ENCODE measurements at places on chromosomes 6 and 20.

GRCh38 chr20:53778041-53778516 is 184.4 kb upstream of the ZNF217 start:
- no peak for DNase-seq

GRCh38 chr6:49552596-49552995 is 2.1 kb downstream of the C6orf141 start:
- no peak for DNase-seq

DNA sequence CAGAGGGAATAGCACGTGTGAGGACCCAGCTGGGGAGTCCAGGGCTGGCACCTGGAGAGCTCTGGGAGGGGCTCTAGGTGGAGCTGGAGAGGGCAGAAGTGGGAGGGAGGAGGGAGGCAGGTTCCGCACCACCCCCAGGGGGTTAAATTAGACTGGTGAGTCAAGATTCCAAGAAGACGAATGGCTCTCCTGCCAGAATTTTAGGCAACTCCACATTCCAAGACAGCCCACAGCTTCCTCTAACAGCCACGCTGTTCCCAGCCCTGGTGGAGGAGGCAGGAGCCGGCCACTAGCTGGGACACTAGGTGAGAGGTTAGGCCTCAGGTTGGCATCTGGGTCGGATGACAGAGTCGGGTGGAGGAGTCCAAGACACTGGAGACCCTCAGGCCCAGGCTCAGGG is 60.2 kb downstream of the TFAP2C start:
- no peak for DNase-seq

DNA sequence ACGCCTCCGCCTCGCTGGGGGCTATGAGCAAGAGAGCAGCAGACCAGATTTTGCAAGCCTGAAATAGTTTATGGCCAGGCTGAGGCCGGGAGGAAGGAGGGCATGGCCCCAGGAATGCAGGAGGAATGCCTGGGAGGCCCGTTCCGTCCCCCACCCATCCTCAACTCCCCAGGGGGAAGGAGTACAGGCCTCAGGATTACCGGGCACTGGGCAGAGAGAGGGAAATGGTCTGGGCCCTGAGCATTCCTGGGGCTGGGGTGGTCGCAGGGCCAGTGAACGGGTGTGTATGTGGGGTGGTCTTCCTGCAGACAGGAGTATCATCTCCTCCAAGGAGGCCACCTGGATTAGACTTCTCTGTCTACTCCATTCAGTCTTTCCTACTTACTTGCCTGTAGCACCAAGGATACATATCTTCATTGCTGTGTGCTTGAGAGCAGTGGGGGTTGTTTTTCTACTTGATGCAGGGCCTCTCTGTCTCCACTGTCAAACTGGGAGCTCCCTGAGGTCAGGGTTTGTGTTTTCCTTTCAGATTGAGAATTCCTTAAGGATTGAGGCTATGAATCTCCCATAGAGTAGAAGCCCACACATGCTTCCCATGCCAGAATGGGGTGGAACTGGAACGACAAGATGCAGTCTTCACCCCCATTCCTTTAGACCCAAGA is 81.3 kb downstream of the VEGFA start:
- DNase-seq: no peak

DNA sequence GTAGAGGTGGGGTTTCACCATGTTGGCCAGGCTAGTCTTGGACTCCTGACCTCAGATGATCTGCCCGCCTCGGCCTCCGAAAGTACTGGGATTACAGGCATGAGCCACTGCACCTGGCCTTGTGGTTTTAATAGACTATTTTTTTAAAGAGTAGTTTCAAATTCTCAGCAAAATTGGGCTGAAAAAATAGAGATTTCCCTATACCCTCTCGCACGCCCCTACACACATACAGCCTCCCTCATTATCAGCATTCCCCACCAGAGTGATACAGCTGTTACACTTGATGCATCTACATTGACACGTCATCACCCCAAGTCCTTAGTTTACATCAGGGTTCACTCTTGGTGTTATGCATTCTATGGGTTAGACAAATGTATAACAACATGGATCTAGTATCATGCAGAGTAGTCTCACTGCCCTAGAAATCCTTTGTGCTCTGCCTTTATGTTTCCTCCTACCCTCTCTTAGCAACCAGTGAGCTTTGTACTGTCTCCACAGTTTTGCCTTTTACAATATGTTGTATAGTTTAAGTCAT is 103.6 kb downstream of the CDYL start:
- DNase-seq: peak; percentile 68

GRCh38 chr6:47064274-47064673 is 22.1 kb upstream of the ADGRF1 start:
- DNase-seq: no peak

- DNase-seq: no peak
Observed at GRCh38 chr6:16318538-16318937, 80.2 kb downstream of the GMPR start.

GRCh38 chr20:57794600-57795341 is 85.0 kb upstream of the PMEPA1 start:
- DNase-seq: no peak

GRCh38 chr20:62872184-62872847 is 10.7 kb upstream of the TCFL5 start:
- DNase-seq: no peak

DNA sequence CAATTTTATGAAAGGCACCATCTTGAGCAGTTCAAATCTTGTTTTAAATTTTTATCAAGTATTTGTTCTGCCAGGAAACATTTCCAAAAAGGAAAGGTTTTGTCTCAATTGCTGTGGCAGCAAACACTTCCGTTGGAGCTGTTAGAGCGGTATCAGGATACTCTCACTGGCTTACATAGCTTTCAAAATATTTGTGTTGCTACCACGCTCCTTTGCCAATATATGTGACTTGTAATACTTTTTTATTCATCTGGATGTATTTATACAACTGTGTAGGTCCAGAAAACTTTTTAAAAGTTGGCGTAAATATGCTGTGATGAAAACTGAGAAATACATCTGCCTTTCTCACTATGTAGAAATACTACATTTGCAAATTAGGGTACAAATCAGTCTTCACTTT is 37.8 kb upstream of the NHSL1 start:
- no peak for DNase-seq

GRCh38 chr6:43211955-43212354 is 17.3 kb downstream of the DNPH1 start:
- no peak for DNase-seq

GRCh38 chr6:106874481-106874880 is 100.0 kb downstream of the CD24 start:
- DNase-seq: no peak

- no peak for DNase-seq
Observed at GRCh38 chr6:144639654-144640053, 354.5 kb downstream of the UTRN start.

DNA sequence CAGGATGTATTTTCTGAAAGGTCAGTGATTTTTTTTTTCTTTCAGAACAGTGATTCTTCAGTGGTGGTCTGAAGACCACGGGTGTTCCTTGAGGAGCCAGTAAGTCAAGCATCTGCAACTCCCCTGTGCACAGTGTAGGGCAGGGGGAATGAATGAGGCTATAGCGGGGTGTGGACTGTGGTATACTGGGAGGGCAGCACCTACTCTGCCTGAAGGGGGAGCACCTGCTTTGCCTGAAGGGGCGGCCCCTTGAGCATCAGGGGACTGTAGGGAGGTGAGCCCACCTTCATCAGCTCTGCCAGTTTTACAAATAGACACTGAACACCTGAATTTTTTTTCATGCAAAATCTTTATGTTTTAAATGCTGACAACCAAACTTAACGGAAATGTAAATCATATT is 77.5 kb upstream of the RIPOR2 start:
- no peak for DNase-seq

GRCh38 chr20:41150664-41151063 is 13.3 kb downstream of the PLCG1 start:
- no peak for DNase-seq

GRCh38 chr20:47227576-47227975 is 128.9 kb downstream of the ZMYND8 start:
- no peak for DNase-seq

DNA sequence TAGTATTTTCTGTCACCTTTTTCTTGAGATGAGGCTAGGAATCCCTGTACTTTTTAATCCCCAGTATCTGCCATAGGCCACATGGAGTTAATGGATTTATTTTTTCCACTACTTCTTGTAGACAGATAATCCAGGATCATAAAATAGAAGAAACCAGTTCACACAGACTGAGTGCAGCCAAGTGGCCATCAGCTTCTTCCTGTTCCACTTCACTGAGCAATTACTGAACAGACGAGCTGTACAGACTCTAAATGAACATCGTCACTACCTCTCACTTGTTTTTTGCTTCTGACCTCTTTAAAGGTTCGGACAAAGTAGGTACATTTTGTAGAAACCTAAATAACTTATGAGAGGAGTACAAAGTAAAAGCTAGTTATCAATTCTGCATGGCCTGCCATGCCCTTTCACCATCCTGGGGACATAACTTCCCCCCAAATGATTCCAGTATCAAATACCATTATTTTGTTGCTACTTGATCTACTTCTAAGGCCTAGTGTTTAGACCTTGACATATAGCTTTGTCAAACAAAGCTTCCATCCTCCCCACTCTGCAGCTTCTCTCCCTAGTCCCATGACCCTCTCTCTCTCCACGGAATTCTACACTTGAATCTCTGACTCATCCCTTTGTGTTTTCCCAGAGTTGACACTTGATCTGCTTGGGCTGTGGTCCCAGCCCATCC is 34.4 kb upstream of the ARHGAP18 start:
- no peak for DNase-seq

- DNase-seq: no peak
Observed at GRCh38 chr6:8588176-8588575, 152.8 kb upstream of the SLC35B3 start.

DNA sequence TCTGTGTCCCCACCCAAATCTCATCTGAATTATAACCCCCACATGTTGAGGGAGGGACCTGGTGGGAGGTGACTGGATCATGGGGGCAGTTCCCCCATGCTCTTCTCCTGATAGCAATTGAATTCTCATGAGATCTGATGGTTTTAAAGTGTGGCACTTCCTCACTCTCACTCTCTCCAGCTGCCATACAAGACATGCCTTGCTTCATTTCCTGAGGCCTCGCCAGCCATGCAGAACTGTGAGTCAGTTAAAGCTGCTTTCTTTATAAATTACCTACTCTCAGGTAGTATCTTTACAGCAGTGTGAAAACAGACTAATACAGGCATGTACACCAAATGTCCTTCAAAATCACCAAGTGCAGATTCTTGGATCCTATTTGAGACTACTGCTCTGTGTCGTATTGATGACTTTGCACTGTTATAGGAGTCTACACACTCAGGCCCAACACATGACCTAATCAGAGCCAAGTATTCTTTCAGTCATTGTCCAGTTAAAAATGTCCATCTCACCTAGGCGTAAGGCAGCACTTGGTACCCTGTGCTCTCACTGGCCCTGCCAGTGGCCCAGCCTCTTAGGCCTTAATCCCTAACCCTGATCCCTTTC is 52.8 kb upstream of the UST start:
- peak; percentile 54 for DNase-seq

DNA sequence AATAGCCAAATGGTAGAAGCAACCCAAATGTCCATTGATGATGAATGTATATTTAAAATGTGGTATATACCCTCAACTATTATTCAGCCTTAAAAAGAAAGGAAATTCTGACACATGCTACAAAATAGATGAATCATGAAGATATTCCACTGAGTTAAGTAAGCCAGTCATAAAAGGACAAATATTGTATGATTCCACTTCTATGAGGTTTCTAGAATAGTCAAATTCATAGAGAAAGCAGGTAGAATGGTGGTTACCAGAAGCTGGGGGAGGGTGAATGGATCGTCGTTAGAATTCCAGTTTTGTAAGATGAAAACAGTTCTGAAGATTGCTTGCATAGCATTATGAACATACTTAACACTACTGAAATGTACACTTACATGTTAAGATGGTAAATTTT is 214.3 kb upstream of the MYLIP start:
- DNase-seq: no peak

GRCh38 chr6:45483021-45483420 is 105.3 kb upstream of the SUPT3H start:
- no peak for DNase-seq

- peak; percentile 24 for DNase-seq
Observed at GRCh38 chr6:159217595-159218275, 48.5 kb downstream of the FNDC1 start.

GRCh38 chr20:19828232-19828631 is 70.2 kb downstream of the RIN2 start:
- DNase-seq: peak; percentile 59

DNA sequence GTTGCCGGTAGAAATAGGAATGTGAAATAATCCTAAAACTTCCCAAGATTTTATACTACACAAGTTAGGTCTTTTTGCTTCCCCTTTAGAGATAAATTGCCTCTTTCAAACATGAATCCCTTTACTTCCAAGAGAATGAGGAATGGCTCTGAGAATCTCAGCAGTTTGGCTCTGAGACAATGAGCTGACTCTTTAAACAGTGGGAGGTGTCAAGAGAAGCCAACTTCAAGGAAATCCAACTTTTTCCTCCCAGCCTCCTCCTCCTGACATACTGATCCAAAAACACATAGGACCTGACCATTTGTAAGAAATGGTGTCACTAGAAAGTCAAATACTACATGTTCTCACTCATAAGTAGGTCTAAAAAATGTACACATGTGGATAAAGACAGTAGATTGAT is 154.2 kb downstream of the ALDH8A1 start:
- DNase-seq: no peak

- no peak for DNase-seq
Observed at GRCh38 chr20:36113036-36113435, 41.5 kb upstream of the EPB41L1 start.

GRCh38 chr6:30800871-30801270 is 56.5 kb upstream of the IER3 start:
- no peak for DNase-seq

GRCh38 chr20:20027284-20027683 is 10.1 kb downstream of the NAA20 start:
- no peak for DNase-seq

GRCh38 chr6:159899994-159900745 is 9.4 kb downstream of the MAS1 start:
- DNase-seq: no peak

- no peak for DNase-seq
Observed at GRCh38 chr6:158131926-158132325, 36.1 kb downstream of the SERAC1 start.

DNA sequence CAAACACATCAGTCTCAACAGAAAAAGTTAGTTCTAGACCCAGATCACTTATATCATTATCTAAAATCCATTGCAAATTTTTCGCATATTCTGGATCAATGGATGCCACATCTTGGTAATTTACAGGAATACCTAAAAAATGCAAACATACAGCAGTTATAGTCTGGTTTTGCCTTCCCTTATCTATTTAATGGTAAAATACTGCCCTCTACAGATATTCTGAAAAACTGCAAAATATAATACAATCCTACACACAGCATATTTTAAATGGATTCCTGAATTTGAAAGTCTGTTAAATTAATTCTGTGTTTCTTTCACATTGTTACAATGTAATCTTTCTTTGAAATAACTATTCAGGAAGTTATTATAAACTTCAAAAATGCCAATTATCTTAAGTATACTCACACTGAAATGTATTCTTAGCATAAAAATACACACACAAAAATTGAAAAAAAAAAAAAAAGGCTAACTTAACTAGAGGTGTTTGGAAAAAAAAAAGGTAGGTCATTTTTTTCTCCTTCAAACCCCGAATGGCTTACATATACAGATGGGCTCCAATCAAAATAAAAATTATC is 88.4 kb downstream of the HACE1 start:
- DNase-seq: peak; percentile 6

GRCh38 chr6:143699430-143699825 is 21.7 kb downstream of the PHACTR2 start:
- no peak for DNase-seq
